Osteocyte (in vitro differentiated cells): ENCODE measurements at places on chromosomes 7 and 10. TPM values are rescaled to one million over a fixed set of nuclear protein-coding genes. Genes with fewer than 3 reads are reported as not detected.

GRCh38 chr7:92835851-92836488 is 403 bp downstream of the CDK6 start:
- H3K4me1 ChIP-seq: peaks cover 24% of the 10 kb centered on the region
- peak overlapping the region; percentile 91 for H3K4me3 ChIP-seq
- no peak for DNase-seq
- H3K27ac ChIP-seq: peak overlapping the region; percentile 88
- H3K36me3 ChIP-seq: peaks cover 2% of the 10 kb centered on the region
- H3K27me3 ChIP-seq: no peaks in the 10 kb centered on the region

Gene SLC16A9
- 0.32 and 0.50 TPM in 2 replicates for total RNA-seq

- peaks cover 5% of the 10 kb centered on the region for H3K4me1 ChIP-seq
- no peak overlapping the region for H3K27ac ChIP-seq
- DNase-seq: no peak
- no peaks in the 10 kb centered on the region for H3K27me3 ChIP-seq
- no peak overlapping the region for H3K4me3 ChIP-seq
Measured at GRCh38 chr10:11510736-11511135, 100.7 kb downstream of the USP6NL start.

DNA sequence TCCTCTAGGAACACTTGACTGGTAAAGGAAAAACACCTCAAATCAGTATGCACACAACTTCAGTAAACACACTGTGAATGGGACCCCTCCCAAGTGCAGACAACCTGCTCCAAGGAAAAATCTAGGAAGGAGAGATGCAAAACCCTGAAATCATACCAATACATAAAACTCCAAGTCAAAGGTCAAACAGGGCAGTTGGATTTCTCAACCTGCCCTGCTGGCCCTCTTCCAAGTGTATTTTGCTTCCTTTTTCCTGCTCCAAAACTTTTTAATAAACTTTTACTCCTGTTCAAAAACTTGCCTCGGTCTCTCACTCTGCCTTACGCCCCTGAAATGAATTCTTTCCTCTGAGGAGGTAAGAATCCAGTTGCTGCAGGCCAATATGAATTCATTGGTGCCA is 665.1 kb downstream of the SORCS1 start:
- no peak overlapping the region for H3K4me3 ChIP-seq
- H3K4me1 ChIP-seq: no peaks in the 10 kb centered on the region
- H3K36me3 ChIP-seq: no peaks in the 10 kb centered on the region
- no peak for DNase-seq

- no peaks in the 10 kb centered on the region for H3K27me3 ChIP-seq
- H3K36me3 ChIP-seq: peaks cover 11% of the 10 kb centered on the region
- no peak overlapping the region for H3K27ac ChIP-seq
- peaks cover 21% of the 10 kb centered on the region for H3K4me1 ChIP-seq
- no peak for DNase-seq
Measured at GRCh38 chr10:27158421-27158820, 3.3 kb downstream of the MASTL start.

- no peak for DNase-seq
- H3K4me3 ChIP-seq: no peak overlapping the region
- no peak overlapping the region for H3K27ac ChIP-seq
- peaks cover 27% of the 10 kb centered on the region for H3K36me3 ChIP-seq
Measured at GRCh38 chr10:24652381-24652957, 71.2 kb downstream of the ARHGAP21 start.

DNA sequence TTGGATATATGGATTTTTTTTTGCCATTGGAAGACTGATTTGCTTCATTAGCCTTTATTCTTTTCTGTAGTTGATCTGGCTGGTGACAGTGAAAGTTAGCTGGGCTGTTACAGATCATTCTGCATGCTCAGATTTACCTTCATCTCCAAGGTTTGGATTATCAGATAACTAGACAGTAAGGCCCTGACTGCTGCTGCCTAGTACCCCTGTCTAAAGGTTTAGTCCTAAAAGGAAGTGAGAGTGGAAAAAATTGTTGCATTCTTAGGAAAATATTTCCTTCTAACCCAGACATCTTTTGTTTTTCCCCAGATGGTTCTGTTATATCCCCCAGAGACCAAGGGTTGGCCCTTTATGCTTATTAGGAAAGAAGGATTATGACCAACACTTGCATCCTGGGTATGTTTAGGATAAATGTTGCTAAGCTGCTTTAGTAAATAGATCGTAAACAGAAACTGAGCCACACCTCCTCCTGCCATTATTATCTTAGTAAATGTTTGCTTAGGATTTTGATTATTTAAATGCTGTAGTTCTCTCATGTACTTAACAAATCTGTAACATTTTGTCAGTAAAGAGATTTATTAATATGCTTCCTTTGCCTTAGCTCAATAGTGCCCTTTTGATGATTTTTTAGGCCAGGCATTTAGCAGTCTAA is 44.4 kb downstream of the MCU start:
- no peak for DNase-seq
- H3K36me3 ChIP-seq: no peaks in the 10 kb centered on the region
- peak overlapping the region; percentile 94 for H3K27ac ChIP-seq
- peaks cover 53% of the 10 kb centered on the region for H3K4me1 ChIP-seq
- H3K27me3 ChIP-seq: no peaks in the 10 kb centered on the region

GRCh38 chr10:34139559-34139958 is 675.5 kb downstream of the PARD3 start:
- no peak overlapping the region for H3K4me3 ChIP-seq
- no peak for DNase-seq
- H3K27me3 ChIP-seq: no peaks in the 10 kb centered on the region
- no peaks in the 10 kb centered on the region for H3K4me1 ChIP-seq
- peaks cover 4% of the 10 kb centered on the region for H3K36me3 ChIP-seq

DNA sequence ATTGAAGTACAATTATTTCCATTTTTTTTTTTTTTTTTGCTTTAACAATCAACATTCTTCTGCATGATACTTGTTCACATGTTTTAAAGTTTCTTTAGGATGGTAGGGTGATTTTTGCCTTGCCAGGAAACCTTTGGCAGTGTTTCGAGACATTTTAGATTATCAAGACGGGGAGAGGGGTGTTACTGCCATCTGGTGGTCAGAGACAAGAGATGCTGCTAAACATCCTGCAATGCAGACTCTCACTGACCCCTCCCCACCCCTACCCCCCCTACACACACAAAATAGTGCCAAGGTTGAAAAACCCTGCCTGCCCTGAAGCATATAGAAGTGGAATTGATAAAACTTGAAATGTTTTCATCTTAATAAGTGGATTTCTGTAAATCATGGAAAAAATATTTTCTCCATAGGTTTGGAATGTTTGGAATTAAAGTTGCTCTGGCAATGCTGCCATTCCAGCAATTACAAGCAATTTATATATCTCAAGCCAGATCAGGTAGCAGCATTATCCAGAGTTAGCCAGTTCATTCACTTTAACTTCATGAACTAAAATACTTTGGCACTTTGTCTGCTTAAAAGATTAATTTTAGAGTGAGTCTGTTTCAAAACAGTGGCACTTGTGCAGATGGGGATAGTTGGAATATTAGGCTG is 62.1 kb downstream of the SDHAF3 start:
- H3K27me3 ChIP-seq: no peaks in the 10 kb centered on the region
- peaks cover 3% of the 10 kb centered on the region for H3K4me1 ChIP-seq
- no peak for DNase-seq
- H3K27ac ChIP-seq: no peak overlapping the region
- peaks cover 2% of the 10 kb centered on the region for H3K36me3 ChIP-seq
- no peak overlapping the region for H3K4me3 ChIP-seq

- no peak overlapping the region for H3K4me3 ChIP-seq
- H3K27ac ChIP-seq: no peak overlapping the region
- peaks cover 3% of the 10 kb centered on the region for H3K4me1 ChIP-seq
- H3K36me3 ChIP-seq: peaks cover 4% of the 10 kb centered on the region
- DNase-seq: no peak
- H3K27me3 ChIP-seq: no peaks in the 10 kb centered on the region
Measured at GRCh38 chr7:38798552-38799267, 110.3 kb downstream of the VPS41 start.

DNA sequence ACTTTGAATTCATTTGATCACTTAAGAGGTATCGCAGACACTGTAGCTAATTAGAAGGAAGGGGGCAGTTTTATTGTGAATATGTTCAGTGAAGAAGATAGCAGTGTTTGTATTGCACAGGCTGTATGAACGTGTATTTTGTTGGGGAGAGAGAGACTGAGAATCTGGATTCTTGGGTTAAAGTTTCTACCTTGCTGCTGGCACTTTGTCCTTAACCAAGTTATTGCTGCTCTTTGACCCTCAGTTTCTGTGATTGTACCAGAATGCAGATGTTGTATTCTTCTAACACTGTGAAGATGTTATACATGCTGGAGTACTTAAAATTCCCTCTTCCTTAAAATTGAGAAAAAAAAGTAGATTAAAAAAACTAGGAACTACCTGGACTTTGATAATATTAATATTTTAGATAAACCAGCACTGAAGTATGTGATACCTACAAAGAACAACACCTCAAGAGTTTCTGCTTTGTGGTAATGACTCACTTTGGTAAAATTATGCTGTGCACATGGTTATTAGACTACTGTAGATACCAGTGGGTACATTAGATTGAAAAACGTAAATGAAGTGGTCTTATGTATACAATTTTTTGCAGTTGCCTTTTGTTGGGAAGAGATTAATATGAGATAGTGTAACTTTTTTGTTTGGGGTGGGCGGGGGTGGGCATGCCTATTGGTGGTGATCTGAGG is 321.3 kb downstream of the AUTS2 start:
- H3K4me1 ChIP-seq: peaks cover 10% of the 10 kb centered on the region
- H3K27me3 ChIP-seq: no peaks in the 10 kb centered on the region

DNA sequence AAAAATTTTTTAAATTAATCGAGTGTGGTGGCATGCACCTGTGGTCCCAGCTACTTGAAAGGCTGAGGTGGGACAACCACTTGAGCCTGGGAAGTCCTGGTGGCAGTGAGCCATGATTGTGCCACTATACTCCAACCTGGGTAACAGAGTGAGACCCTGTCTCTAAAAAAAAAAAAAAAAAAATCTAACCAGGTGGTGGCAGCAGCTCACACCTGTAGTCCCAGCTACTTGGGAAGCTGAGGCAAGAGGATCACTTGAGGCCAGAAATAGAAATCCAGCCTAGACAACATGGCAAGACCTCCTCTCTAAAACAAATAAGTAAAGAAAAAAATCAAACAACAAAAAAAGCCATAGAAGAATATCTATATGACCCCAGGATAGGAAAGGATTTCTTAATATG is 3.6 kb upstream of the MYOF start:
- no peak for DNase-seq
- H3K4me3 ChIP-seq: no peak overlapping the region
- H3K27me3 ChIP-seq: no peaks in the 10 kb centered on the region

Gene NUDT5
- 56.2 and 57.6 TPM in 2 replicates for total RNA-seq

DNA sequence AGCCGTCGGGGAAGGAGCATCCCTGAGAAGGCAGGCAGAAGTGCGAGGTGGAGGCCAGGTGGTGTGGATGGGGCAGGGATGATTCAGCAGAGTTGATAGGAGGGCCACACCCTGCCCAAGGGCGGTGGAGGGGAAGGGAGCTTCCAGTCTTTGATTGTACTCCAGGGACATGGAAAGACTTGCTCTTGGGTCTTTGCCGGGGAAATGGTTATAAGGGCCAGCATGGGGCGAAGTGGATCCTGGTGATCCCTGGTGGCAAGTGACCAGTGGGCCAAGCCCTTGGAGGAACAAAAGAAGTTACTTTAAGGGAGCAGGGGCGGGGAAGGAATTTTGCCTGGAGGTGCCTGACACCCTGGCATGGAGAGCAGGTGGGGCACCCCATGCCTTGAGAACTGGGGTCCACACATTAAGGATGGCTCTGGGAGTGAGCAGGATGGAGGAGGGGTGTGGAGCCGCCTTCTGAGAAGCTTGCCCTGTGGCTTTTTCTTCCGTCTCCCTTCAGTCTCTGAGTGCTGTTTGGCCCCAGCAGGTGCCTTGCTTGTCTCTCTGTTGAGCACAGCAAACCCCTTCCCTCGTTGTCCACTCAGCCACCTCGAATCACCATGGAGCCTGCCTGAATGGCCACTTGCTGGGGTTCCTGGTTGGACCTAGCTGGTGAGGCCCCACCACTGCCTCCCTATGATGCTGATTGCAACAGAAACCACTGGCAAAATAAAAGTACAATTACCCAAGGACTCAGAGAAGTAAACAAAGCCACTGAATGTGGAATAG is 83.9 kb downstream of the RAMP3 start:
- H3K27ac ChIP-seq: no peak overlapping the region
- H3K4me3 ChIP-seq: no peak overlapping the region
- H3K27me3 ChIP-seq: peaks cover 36% of the 10 kb centered on the region
- no peaks in the 10 kb centered on the region for H3K36me3 ChIP-seq
- H3K4me1 ChIP-seq: no peaks in the 10 kb centered on the region

Gene CRYGN
- not detected in 2 replicates for total RNA-seq

DNA sequence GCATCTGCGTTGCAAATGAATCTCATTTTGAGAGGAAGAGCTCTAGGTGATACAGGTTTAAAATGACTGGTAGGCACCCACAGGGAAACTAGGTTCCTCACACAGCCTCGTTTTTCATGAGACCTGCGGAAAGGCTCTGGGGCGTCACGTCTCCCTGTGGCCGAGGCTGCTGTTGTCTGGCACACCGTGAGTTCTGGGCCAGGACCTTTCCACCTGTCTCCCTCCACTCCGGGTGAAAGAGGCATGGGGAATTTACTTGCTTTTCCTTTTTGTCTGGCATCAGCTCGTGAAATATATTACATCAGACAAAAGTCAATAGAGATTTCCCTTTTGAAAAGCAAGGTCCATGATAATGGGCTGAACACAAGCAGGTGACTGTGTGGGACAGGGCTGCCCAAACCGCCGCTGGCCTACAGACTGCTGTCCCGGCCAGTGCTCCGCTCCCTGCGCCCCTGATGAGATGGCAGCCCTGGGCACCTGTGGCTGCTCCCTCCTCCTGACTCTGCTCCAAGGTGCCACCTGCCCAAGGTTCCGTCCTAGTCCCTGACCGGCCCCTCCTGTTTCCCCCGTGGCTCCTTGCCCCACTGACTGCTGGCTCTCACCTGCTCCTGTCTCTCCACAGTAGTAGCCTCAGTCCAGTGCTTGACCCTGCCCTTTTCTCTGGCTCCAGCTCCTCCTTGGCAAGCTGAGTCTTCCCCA is 109.6 kb downstream of the NKX6-2 start:
- H3K4me1 ChIP-seq: peaks cover 1% of the 10 kb centered on the region
- H3K27ac ChIP-seq: no peak overlapping the region
- DNase-seq: peak; percentile 57
- no peaks in the 10 kb centered on the region for H3K36me3 ChIP-seq
- no peaks in the 10 kb centered on the region for H3K27me3 ChIP-seq
- no peak overlapping the region for H3K4me3 ChIP-seq

- peak overlapping the region; percentile 60 for H3K4me3 ChIP-seq
- H3K36me3 ChIP-seq: peaks cover 2% of the 10 kb centered on the region
- H3K4me1 ChIP-seq: peaks cover 33% of the 10 kb centered on the region
- H3K27me3 ChIP-seq: peaks cover 69% of the 10 kb centered on the region
- no peak for DNase-seq
- no peak overlapping the region for H3K27ac ChIP-seq
Measured at GRCh38 chr10:101224910-101225823, 4.1 kb downstream of the LBX1 start.

- no peaks in the 10 kb centered on the region for H3K36me3 ChIP-seq
- no peak overlapping the region for H3K4me3 ChIP-seq
- H3K27ac ChIP-seq: no peak overlapping the region
- DNase-seq: no peak
Measured at GRCh38 chr7:116836911-116837310, 25.5 kb upstream of the CAPZA2 start.
